ENCODE measurements at places on chromosomes 7 and 10.

GRCh38 chr7:19020062-19020461, 97.4 kb downstream of the TWIST1 start:
- DNase-seq: peak; percentile 94

- no peak for DNase-seq
Measured at GRCh38 chr7:13259930-13260329, 572.5 kb downstream of the ARL4A start.

- DNase-seq: no peak
Measured at GRCh38 chr10:58275261-58275660, 6.3 kb downstream of the CISD1 start.

GRCh38 chr7:93028610-93029009, 89.2 kb downstream of the SAMD9 start:
- no peak for DNase-seq

GRCh38 chr10:31650010-31650409, 278.6 kb downstream of the ARHGAP12 start:
- no peak for DNase-seq

DNA sequence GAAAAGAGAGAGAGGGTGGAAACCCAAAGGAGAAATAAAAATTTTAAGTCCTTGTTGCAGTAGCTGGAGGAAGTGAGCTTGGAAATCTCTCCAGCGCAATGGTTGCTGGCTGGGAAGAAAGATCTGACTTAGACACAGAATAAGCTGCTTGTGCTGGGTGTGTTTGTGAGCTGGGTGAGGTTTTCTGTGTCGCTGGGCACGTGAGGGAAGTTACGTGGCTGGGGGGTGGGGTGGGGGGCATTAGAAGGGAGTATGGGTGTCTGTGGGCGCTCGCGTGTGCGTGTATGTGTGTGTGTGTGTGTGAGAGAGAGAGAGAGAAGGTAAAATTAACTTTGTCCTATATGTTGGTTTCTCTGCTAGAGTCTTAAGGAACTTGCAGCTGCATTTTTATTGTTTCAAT, 11.6 kb downstream of the TCF7L2 start:
- DNase-seq: no peak

DNA sequence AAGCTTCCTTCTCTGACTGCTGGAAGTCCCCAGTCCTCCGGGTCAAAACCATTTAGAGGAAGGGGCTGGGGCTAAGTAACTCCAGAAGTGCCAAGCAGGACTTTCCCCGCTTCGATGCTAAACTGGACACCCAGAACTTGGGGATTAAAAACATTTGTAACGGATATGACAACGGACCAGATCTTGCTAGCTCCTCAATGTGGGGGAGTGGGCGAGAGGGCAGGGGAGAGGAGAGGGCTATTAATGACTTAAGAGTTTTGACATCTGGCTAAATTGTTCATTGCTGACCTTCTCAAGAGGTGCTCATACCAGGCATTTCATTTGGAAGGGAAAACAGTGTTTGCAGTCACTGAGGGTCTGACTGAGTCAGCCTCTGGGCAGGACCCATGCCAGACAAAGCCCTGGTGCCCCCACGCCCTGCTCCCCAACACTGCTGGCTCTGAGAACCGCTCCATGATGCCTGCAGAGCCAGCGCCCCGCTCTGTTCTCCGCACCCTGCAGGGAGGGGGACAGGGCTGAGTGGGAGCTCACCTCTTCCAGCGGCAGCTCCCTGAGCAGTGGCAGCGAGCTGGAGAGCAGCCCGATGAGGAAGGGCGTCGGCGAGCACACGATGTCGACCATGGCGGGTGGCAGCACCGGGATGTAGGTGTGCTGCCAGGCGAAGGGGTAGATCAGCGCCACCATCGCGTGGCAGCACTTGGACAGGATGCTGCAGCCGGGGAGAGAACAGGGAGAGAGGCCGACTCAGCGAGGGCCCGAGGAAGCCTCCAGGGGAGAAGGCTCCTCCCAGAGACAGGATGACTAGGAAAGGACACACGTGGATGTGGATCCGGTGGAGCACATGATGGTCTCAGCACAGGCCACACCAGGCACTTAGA, 47.7 kb upstream of the MKRN1 start:
- DNase-seq: no peak

DNA sequence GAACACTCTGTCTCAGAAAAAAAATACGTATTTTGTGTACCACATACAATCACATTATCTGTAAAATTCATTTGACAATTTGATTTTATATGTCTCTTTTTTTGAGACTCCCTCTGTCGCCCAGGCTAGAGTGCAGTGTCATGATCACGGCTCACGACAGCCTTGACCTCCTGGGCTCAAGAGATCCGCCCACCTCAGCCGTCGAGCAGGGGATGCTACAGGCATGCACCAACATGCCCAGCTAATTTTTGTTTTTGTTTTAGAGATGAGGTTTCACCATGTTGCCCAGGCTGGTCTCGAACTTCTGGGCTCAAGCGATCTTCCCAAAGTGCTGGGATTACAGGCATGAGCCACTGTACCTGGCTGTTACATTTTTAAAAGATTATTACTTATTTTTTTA, 11.6 kb upstream of the BAZ1B start:
- DNase-seq: peak; percentile 7

- peak; percentile 97 for DNase-seq
Measured at GRCh38 chr7:44637788-44638594, 31.6 kb downstream of the OGDH start.

DNA sequence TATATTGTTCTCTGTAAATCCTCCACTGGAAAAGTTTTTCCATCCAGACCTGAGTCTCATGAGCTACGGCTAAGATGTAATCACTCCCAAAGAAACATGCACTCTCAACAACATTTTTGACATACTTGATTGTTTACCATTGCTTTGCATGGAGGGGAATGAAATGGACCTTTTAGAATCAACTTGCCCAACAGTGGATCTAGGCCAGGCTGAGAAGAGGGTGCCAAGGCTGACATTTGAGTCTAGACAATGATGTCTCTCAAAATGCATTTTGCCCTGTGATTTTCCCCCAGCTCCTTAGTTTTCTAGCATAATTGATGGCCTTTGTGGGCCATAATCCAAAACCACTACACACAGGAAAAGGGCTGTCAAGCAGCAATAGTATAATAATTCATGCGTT, 297.9 kb upstream of the KLF6 start:
- no peak for DNase-seq

GRCh38 chr7:129160161-129160905, 15.8 kb downstream of the TSPAN33 start:
- DNase-seq: no peak

- DNase-seq: no peak
Measured at GRCh38 chr7:48011951-48012350, 17.0 kb downstream of the SUN3 start.

GRCh38 chr10:45373576-45374349, at the start of gene ALOX5:
TSS of gene ALOX5 (plus strand) at chr10:45374216. CDS start at chr10:45374280, 64 bp downstream.
- no peak for DNase-seq

DNA sequence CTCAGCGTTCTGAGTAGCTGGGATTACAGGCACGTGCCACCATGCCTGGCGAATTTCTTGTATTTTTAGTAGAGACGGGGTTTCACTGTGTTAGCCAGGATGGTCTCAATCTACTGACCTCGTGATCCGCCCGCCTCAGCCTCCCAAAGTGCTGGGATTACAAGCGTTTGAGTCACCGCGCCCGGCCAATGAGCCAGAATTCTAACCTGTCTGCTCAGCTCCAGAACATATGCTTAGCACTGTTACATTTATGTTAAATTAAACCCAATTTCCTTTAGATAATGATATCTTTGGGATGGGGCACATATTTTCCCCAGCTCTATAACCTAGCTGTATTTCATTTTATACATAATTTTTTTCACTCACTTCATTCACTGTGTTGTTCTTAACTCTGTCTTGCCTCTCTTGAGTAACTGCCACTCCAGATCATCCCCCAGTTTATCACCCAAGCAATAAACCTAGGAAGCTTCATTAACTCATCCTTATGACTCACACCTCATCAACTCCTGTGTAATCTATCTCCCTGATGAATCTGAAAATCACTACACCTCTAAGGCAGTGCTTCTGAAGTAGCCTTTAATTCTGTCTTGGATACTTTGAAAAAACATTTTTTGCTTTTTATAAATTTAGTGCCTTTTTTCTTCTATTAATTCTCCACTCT, 559.7 kb upstream of the ZWINT start:
- DNase-seq: peak; percentile 2

DNA sequence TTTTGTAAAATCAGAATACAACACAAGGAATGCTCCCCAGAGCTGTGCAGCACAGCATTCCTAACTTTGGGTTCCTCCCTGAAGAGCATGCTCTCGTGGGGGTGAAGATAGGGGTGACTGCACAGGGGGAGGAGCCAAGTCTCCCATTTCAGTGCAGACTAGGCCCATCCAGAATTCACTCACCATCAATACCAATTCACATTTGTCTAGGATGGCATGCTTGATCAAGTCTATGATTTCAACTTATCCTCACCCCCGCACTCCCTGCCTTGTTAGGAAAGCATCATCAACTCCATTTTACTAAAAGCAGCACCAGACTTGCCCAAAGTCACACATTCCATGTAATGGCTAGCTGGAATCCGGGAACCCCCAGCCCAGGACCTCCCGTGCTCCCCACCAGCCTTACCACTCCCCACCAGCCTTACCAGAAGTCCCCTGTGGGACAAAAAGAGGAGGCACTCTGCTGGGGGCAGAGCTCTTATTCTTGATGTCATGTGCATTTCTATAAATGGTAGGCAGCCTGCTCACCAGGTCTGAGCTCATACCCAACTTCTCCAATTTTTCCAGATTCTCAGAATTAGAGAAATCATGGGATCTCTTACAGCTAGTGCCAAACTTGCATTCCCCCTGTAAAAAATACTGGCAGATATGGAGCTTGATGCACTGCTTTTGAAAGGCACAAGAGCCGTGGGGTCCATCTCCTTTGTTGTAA, 6.2 kb downstream of the PARP12 start:
- no peak for DNase-seq

- DNase-seq: no peak
Measured at GRCh38 chr10:5956146-5956936, 21.0 kb downstream of the IL15RA start.

- no peak for DNase-seq
Measured at GRCh38 chr7:55565681-55566080, 6.6 kb downstream of the VOPP1 start.

GRCh38 chr7:66804001-66804400, 63.5 kb downstream of the RABGEF1 start:
- DNase-seq: no peak

GRCh38 chr10:126948355-126949160, 43.3 kb downstream of the DOCK1 start:
- no peak for DNase-seq

- DNase-seq: no peak
Measured at GRCh38 chr10:106440355-106440754, 724.2 kb downstream of the SORCS1 start.

DNA sequence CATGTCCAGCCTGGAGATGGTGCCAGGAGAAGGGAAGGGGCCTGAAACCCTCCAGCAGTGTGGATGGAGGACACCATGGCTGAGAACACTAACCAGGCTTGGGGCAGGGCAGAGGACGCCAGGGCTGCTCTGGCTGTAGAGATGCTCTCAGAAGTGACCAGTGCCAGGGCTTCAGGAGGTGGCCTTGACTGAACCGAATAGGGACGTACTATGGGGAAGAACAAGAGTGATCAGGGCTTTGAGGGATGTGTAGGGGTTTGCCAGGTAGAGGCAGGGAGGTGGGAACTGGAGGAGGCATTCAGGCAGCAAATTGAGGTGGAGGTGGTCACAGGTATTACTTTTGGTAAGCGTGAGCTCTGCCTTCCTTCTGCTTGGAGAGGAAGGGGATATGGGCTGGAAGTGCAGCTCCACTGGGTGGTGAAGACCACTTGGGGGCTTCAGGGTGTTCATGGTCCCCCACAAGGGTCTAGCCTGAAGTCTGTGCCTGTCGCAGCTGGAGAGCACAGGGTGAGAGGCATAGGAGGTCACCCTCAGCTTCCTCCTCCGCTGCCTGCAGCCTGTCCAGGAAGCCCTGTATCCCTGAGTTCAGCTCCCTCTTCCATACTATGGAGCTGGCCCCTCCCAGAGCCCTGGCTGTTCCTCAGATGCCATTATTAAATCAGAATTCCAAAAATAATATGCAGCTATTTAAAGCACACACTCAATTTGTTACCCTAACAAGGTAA, 27.8 kb downstream of the ADCY1 start:
- no peak for DNase-seq

- no peak for DNase-seq
Measured at GRCh38 chr10:60138842-60139241, 232.5 kb upstream of the CCDC6 start.

- peak; percentile 39 for DNase-seq
Measured at GRCh38 chr10:22997096-22997495, 69.2 kb downstream of the ARMC3 start.

DNA sequence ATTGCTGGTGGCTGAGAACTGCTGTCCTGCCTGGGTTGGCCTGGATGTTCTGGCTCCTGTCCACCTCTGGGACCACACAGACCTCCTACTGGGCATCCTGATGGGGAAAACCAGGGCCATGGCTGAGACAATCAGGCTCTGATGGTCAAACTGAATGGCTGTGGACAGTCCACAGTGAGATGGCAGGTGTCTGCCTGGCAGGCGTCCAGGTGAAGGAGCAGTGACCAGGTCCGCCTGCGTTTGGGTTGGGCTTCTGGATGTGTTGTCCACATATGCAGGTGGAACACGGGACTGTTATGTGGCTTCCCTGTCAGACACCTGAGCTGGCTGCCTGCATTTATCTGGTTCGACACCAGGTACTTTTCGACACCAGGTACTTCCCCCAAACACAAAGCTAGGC, 241.7 kb downstream of the BUB3 start:
- DNase-seq: no peak

- DNase-seq: no peak
Measured at GRCh38 chr10:17735166-17735941, 16.6 kb upstream of the TMEM236 start.

DNA sequence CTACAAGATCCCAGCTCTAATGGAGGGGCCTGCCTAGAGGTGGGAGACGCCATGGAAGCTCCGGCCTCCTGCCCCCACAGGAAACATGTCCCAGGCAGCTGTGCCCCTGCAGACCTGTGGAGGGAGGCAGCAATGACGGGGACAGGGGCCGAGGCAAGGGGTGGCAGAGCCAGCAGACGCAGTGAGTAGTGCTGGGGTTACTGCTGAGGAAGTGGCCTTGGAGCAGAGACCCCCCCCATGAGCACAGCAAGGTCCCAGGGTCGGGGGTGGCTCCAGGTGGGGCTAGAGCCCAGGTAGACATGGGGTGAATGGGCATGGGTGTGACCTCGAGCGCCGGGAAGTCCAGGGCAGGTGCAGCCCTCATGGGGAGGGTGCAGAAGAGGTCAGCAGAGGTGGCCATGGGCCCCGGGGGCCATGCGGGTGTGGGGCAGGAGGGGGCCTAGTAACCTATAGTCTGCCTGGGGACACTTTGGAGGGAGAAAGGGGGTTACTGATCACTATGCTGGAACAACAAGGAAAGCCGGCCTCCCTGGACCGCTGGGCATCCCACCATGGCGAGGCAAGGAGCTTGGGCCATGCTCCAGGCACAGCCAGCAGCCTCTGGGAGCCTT, 45.5 kb downstream of the JAKMIP3 start:
- no peak for DNase-seq

DNA sequence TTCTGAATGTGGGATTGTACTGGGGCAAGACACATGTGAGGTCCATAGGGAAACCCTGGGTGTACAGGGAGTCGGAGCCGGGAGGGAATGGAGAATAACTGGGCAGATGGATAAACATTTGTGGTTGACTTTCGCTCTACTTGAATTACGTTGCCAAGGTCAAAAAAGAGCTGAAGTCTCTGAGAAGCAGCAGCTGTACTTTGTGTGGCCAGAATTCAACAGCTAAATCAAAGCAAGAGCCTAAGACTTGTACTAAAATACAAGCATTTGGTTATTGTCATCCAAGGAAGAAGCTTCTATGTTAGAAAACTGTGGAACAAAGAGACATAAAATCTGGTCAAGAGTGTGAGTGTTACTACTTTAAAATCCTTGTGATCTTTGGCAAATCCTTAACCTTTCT, 457.2 kb downstream of the ARL4A start:
- no peak for DNase-seq

- DNase-seq: no peak
Measured at GRCh38 chr7:84281518-84281917, 86.9 kb upstream of the SEMA3A start.

All from bronchial epithelial cell (primary cell).